NCI-H1436 treated with DMSO at 0.1 percent for 48 hours (cell line): ENCODE measurements at places on chromosomes 12 and 14.

- no peak for DNase-seq
Measured at GRCh38 chr14:76580399-76580798, 180.9 kb upstream of the VASH1 start.

- no peak for DNase-seq
Measured at GRCh38 chr14:51884086-51884927, 23.9 kb downstream of the GNG2 start.

- DNase-seq, result no peak
Measured at GRCh38 chr14:65566820-65567522, 154.4 kb downstream of the FUT8 start.

DNA sequence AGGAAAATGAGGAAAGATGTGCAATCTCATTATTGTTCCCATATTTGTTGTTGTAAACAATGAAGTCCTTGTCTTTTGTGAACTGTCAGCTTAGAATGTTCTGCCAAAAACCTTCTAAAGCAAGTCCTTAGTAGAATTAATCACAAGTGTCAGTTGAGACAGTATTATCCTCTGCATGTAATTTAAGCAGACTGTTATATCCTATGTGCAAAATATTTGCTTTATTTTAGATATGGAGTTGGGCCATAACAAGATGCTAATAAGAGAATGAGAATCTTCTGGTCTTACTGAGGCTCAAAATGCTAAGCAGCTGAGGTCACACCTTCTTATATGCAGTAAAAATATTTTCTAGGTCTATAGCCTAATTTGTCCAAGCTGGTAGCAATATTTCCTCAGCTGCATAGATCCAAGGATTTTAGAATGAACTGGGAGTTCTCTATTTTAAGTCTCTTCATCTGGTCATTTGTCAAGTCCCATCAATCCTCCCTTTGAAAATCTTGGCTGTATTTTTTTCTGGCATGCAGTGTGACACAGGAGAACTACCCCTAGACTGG lies 222.3 kb upstream of the NAV3 start:
- no peak for DNase-seq

- no peak for DNase-seq
Measured at GRCh38 chr14:93023802-93024434, 91.8 kb downstream of the ITPK1 start.

DNA sequence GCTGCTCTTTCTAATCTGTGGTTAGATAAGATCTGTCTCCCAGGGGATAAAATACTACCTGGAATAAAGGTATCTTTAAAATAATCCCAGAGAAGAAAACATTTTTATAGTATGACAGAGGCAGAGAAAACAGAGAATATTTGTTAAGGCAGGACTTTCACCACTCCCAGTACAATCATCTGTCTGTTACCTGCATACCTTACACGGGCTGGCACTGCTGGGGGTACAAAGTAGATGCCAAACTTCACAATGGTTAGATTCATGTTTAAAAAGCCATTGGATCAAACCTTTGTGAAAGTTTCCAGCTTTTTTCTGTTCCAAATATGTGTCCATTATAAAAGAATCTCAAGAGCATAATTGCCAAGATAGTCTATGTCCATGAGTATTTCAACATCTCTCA lies 273.6 kb upstream of the BTG1 start:
- DNase-seq, result no peak

- no peak for DNase-seq
Measured at GRCh38 chr14:104757238-104757585, 4.3 kb downstream of the SIVA1 start.

DNA sequence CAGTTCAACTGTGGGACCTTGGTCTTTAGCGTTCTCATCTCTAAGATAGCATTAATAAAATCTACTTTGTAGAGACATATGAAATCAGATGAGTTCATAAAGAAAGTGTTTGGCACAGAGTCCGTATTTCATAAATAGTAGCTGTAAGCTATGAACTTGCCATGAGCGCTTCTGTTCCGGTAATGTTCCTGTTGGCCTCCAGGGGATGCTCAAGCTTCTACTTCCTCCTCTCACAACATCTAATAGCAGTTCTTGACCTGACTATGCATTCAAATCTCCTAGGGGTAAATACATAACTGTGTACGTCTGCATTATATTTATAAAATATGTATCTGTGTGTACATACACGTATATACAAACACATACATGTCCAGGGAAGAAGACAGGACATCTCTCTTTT lies 288.2 kb upstream of the TMPO start:
- no peak for DNase-seq

GRCh38 chr14:35211067-35211466 lies 81.1 kb upstream of the PSMA6 start:
- no peak for DNase-seq

GRCh38 chr14:98018628-98019027 lies 1221.4 kb downstream of the VRK1 start:
- no peak for DNase-seq

DNA sequence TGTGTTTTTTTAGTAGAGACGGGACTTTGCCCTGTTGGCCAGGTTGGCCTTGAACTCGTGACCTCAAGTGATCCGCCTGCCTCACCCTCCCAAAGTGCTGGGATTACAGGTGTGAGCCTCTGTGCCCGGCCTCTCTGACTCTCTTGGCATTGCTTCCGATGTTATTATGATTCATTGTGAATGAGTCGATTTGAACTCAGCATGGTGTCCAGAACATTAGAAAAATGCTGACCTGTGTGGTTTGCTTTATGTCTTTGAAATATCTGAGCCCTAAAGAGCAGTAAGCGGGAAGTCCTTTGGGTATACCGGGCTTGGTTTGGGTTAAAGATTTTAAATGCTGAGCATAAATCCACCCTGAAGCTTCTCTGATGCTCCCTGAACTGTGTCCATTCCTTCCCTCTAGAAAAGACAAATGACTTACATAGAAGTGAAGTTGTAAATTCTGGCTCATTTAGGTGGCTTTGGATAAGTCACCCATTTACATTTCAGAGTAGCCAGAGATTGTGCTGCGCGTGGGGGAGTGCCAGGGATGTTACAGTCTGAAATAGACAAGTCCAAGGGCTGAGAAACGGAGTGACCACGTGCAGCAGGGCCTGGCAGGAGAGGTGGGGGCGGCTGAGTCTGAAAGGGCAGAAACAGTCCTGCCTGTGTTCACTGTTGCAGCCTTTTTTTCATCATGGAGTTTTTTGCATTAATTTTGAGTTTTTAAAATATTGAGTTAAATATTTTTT lies 39.6 kb downstream of the SLC15A4 start:
- no peak for DNase-seq

DNA sequence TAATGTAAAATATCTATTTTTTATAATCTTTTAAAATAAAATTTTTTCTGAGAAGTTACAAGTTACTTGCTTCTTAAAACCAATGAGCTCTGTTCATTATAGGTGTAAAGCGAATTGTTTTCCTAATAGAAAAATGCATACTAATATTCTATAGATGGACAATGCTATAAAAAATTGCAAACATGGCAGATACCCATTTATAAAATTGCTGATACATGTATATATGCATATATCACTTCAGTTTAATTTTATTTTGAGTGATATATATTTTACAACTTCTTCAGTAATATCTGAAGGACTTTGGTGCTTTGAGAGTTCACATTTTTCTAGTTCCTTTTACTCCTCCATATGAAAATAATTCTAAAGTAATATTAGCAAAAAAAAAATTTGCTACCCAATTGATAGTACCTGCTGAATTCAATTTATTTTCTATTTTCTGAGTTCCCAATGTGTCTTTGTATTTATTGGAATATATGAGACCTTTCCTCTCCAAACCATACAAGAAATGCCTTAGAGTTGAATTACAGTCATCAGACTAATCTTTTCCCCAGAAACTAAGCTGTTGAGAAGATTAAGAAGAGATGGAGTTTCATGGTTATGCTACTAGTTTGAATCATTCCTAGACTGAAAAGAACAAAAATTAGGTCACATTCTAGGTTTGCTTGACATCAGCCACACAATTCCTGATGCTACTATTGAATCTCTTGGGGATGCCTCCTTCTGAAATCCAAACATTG lies 1937.5 kb upstream of the SEL1L start:
- DNase-seq, result no peak

GRCh38 chr14:55099756-55100155 lies 29.3 kb upstream of the LGALS3 start:
- DNase-seq, result no peak

- no peak for DNase-seq
Measured at GRCh38 chr12:21989819-21990412, 48.7 kb upstream of the ABCC9 start.

DNA sequence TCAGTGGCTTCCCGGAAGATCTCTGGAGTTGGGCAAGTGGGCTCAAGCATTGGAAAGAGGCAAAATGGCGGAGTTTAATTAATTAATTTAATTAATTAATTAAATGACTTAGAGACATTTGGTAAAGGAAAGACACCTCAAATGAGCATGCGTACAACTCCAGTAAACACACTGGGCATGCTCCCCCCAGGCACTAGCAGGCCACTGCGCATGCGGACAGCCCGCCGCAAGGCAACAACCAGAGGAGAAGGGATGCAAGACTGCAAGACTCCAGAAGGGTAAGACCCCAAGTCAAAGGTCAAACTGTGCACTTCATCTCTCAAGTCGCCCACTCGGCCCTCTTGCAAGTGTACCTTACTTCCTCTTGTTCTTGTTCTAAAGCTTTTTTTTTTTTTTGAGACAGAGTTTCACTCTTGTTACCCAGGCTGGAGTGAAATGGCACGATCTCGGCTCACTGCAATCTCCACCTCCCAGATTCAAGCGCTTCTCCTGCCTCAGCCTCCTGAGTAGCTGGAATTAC lies 57.8 kb upstream of the PSMC1 start:
- DNase-seq, result no peak

- DNase-seq, result no peak
Measured at GRCh38 chr14:104680806-104681688, 8.4 kb upstream of the INF2 start.

DNA sequence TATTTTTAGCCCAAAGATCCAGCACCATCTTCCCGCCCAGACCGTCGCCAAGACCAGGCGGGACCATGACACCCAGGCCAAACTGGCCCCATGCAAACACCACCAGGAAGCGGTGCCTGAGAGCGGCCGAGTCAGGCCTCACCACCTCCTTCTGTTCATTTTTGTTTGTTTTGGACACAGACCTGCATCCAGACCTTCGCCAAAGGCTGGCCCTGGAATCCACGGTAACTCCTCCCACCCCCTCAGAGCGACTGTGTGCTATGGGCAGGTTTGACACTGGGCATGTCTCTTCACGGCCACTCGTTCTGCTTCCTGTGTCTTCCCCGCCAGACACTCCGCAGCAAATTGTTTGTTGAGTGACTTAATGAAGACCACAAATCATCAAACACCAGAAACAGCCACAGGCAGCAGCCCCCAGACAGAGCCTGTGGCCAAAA lies 47.1 kb downstream of the NCOR2 start:
- DNase-seq, result no peak

DNA sequence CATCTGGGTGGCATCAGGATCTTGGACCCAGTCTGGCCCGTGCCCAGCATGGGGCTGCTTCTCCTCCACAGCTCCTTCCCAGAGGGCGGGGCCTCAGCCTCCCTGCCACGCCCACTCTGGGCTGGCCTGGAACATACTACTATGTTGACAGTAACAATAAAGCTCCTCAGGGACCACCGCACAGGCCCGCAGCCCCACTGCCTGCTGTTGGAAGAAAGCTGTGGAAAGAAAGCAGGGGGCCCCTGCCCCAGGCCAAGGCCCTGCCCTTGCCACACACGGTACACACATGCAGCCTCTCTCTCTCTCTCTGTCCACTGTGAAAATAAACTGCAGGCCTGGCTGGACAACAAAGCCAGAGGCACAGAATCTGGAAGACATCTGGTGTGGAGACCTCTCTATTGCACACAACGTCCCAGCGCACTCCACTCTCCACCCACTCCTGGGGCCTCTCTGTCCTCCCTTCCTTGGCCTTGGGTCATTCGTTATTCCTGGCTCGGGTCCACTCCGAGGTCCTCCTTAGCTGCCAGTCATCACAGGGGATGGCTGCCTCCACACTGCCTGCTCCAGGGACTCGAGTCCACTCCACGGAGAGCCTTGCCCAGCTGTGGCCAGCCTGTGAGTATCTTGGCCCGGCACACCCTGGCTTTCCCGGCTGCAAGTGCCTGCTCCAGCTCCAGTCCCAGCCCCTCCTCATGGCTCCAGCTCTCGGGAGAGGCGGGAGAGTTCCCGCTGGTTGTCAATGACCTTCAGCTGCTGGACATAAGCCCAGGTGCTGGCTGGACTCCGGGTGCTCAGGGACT lies 11.8 kb upstream of the ENDOU start:
- no peak for DNase-seq

DNA sequence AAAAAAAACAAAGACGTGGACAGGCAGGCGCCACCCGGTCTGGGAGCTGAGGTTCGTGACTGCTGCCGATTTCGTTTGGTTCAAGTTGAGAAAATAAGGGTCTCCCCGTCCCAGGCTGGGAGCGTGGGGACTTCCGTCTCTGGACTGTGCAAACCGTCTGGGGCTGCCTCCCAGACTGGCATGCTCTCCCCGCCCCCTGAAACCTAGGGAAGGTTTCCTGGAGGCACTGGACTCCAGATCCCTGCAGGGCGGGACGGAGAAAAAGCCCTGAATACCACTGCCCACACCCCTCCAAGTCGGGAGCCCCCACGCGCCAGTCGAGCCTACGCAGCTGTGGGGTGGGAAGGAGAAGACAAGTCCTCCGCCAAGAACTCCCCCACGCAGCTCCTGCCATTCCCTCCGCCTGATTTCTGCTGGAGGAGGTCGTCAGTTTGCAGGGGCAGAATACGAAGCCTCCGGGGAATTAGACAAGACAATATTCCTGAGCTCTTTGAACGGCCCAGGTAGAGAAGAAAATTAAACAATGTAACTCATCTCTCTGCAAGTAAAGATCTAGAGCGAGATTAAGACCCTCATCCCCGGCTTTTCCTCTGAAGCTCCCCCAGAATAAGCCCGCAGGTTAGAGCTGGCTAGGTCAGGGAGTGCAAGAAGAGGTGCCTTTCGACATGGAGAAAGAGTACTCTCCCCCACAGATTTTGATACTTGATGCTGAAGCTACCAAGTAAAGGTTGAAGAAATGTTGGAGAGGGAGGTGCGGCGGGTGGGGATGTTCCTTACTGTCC lies 10.4 kb upstream of the HOXC13 start:
- no peak for DNase-seq

GRCh38 chr14:76456200-76456599 lies 80.3 kb downstream of the ESRRB start:
- no peak for DNase-seq

GRCh38 chr14:50344116-50344775 lies 32.1 kb downstream of the DMAC2L start:
- no peak for DNase-seq

DNA sequence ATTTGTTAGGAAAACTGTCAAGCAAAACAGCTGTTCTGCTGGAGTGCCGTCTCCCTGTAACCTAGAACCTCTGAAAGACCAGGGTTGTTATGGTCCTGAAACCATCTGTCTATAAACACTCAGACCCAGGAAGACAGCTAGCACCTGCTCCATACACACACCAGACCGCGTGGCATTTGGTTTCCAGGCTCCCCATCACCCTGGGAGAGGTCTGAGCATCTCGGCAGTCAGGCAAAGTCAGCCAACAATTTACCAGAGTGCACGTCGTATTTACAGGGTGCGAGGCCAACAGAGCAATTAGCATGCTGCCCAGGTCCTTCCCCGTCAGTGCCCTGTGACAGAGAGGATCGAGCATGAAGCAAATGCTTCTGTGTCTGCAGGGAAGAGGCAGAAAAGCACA lies 272.5 kb downstream of the SLC15A4 start:
- DNase-seq, result no peak

- DNase-seq, result no peak
Measured at GRCh38 chr14:73714656-73715081, 485 bp upstream of the PNMA1 start.
